Fibroblast of gingiva (primary cell): ENCODE measurements at places on chromosomes 11 and 22.

DNA sequence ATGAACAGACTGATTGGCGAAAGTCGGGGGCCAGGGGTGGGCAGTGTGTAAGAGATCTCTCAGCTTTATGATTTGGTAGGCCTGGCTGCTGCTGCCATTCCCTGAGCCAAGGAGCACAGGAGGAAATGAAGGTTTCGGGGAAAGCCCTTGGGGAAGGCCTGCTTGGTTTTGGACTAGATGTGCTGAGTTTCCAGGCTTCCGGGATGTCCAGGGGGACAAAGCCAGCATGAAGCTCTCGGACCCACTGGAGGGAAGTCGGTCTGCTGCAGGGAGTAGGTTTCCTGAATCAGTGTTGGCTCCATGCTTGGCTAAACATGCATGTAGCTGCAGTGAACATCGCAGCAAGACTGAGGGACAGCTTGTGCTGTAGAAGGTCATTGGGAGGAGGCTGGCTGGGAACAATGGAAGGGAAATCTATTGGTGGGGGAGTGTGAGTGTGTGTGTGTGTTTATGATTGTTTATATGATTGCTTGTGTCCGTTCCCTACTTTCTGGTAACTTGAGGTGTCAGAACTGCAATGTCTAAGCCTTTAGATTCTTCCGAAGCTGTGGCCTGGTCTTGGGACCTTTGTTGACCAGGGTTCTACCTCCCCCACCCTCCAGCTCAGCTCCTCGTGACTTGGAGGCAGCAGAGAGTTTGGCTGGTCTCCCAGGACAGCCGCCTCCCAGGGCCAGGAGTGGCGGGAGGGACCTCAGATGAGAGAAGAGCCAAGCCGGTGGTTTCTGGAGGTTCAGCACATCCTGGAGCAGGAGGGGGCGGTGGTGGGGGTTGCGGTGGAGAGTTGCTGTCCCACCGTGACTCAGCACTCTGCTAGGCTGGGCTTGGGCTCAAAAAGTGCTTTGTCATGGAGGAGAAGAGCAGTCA is 4.0 kb upstream of the FTH1 start:
- peak; percentile 99 for DNase-seq

- DNase-seq, result peak; percentile 75
Measured at GRCh38 chr11:15969281-15969680, 387.1 kb downstream of the SOX6 start.

DNA sequence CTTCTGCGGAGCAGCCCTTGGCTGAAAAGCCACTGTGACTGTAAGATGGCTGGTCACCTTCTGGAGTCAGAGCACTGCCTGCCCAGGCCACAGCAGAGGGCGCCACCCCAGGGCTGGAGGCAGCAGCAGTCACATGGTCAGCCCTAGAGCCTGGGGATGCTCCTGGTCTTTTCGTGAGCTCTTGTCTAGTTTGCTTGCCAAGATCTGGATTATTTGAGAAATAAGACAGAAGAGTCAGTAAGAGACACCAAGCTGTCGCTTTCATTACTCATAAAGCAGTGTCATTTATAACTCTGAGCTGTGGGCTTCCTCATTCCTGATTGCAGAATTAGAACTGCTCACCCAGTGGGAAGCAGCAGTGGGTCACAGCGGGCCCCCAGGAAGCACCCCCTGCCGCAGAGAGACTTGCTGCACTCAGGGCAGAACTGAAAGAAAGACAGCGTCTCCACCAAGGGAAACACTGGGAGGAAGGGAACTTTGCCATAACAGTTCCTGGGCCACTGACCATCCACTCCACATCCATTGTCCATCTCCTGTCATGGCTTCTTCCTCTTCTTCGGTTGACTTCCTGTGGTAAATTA is 56.7 kb downstream of the PPP6R2 start:
- DNase-seq, result peak; percentile 18

DNA sequence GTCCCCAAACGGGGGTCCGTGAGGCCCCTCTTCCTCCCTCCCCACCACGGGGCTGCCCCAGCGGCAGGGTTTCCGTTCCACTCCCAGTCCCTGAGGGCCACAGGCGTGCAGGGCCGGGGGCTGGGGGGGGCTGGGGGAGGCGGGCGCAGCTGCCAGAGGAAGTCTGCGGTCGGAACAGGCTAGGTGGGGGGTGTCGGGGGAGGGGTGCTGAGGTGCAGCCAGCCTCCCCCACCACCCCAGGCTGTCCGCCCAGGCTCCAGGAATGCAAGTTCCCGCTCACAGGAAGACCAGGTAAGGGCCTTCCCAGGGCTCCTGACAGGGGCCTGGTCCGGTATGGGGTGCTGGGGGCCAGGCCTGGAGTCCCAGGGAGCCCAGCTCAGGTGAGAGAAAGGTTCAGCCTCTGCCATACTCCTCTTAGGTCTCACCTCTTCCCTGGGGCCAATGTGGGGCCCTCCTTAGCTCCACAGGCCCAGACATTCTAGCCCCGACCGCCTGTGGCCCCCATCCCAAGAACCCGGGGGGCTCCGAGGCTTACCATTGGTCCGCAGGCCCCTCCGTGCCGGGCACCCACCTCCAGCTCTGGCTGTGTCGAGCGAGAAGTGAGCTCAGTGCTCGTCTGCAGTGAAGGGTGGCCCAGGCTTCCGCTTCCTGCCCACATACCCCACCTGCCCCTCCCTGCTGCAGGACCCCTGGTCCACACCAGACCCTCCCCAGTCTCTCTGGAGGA is at the start of gene PTPRCAP:
Gene PTPRCAP (minus strand): TSS at position 601 of the 727 bp plus-strand sequence. CDS start 63 bp downstream, at position 538.
- no peak for DNase-seq

GRCh38 chr11:20443596-20443995 is 56.1 kb downstream of the PRMT3 start:
- DNase-seq, result peak; percentile 29

DNA sequence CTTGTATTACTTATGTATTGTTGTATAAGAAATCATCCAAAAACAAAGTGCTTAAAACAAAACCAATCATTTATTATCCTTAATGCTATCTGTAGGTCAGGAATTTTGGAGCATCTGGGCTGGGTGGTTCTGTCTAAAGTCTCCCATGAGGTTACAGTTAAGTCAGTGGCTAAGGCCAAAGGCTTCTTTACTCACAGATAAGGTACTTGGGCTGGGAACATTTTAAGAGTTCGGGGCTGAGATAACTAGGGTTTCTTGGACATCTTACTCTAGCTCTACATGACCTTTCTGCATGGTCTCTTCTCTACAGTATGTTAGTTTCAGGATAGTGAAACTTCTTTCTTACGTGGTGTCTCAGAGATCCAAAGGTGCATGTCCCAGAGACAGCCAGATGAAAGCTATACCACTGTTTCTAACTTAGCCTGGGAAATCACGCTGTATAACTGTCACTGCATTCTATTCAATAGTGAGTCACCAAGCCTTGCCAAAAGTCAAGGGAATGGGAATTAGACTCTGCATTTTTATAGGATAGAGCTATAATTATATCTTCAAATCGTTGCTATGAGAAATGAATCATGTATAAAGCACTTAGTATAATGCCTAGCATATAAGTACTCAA is 29.6 kb downstream of the SOX6 start:
- no peak for DNase-seq

- no peak for DNase-seq
Measured at GRCh38 chr22:35437049-35437448, 37.1 kb downstream of the MCM5 start.

DNA sequence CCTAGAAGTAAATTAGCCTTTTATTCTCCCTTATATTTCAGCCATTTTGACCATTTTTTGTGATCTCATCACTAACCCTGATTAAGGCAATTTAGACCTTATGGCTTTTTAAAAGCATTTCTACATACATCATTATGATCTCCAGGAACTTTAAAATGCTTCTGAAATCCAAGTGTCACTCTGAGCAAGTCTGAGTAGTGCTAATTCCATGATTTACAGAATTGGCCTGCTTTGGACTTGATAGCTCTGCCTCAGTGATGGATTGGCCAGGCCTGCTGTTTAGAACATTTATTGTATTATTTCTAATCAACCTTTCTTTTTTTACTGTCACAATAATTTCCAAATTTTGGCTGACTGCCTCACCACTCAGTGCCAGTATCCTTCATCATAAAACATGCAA is 116.4 kb downstream of the KCNA4 start:
- DNase-seq, result no peak

GRCh38 chr11:94322501-94322900 is 18.1 kb downstream of the IZUMO1R start:
- DNase-seq, result no peak

GRCh38 chr22:18994701-18995326 is 58.7 kb upstream of the PRODH start:
- no peak for DNase-seq

GRCh38 chr11:132734217-132734616 is 798.1 kb downstream of the OPCML start:
- DNase-seq, result no peak

- DNase-seq, result no peak
Measured at GRCh38 chr22:20245577-20246367, 22.3 kb downstream of the RTN4R start.
